ENCODE measurements at places on chromosomes 2 and 18.

GRCh38 chr2:175205523-175205922 lies 24.0 kb upstream of the ATP5MC3 start:
- DNase-seq, result no peak

DNA sequence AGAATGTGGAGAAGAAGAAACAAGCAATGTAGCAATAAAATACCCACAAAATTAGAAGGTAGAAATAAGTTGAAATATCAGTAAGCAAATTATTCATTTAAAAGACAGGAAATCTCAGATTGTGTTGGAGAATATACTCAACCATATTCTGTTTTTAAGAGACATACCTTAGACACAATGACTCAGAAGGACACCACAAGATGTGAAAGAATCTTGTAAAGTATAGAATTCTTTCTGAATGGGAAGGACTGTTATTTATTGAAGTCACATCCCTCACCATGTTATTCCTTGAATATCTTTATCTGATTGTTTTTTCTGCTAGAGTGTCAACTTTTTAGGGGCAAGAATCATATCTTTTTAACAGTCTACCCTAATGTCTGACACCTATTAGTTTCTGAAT lies 50.4 kb downstream of the CTAGE1 start:
- DNase-seq, result no peak

DNA sequence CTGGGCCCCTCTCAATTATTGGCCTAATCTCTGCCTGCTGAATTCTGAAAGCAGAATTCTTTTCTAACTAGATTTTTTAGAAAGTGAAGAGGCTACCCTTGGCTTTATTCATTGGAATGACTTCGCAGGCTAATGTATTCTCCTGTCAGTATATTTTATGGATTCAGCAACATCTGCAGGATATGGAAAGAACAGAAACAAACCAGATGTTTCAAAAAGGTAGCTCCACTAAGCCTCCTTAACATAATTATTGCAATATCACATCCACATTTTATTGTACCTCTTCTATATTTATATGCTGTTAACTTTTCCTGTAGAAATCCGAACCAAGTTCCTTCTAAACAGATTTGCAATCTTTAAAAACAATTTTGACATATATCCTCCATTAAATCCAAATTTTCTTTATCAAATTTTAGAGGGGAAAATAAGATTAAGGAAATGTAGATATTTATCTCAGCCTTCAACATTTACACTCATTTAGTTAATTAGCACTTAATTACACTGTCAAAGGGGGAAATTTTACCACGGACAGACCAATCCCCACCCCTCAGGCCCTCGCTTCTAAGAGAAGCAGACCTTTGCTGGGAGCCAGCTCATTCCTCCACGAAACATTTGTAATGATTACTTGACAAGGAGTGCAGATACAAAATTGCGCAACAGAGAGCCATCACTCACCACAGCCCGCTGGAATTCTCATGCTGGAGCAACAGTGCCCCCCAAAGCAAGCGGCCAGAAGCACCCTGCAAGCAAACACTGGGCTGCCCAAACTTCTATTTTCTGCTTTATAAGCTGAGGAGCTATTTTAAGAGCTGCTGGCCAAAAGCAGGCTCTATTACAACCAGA lies 253.4 kb downstream of the ETAA1 start:
- no peak for DNase-seq

DNA sequence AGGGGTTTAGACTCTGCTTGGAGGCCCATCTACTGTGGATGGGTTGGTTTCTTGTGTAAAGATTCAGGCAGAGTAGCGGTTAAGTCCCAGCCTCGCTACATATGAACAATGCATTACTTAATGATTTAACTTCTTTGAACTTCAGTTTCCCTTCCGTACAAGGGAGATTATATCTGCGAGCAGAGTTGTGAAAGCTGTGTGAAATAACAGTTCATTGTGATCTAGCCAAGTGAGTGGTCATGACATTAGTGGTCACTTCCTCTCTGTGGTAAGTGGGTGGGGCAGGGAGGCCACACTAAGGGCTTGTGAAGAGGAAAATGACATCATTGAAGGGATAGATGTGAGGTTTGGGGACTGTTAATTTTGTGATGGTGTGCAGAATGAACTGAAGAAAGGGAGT lies 14.1 kb upstream of the MEX3C start:
- no peak for DNase-seq

GRCh38 chr2:207772081-207772843 lies 2.6 kb upstream of the FZD5 start:
- DNase-seq, result no peak

DNA sequence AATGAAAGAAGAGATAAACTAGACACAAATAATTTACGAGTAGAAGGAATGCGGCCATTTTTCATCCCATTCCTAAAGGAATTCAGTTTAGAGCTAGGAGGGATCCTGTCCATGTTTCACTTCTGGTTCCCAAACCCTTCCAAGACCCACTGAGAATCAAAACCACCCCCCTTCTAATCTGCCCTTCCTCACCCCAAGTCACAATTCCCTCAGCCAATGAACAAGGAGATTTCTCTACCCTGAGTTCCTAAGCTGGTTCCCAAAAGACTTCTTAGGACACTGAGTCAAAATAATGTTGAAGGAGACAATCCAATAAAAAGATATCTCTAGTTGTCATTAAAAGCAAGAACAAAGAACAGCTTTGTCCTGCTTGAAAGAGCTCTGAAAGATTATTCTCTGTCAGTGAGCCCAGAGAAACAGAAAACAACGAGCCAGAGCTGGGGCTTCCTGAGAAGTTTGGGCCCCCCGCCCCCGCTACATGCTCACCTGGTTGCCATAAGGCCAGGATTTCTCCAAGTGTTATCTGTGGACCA lies 45.7 kb downstream of the STK39 start:
- DNase-seq, result no peak

GRCh38 chr2:40741532-40741931 lies 289.6 kb upstream of the SLC8A1 start:
- DNase-seq, result no peak

- peak; percentile 12 for DNase-seq
These were observed 140.5 kb downstream of the LRP2 start for GRCh38 chr2:169221745-169222369.

DNA sequence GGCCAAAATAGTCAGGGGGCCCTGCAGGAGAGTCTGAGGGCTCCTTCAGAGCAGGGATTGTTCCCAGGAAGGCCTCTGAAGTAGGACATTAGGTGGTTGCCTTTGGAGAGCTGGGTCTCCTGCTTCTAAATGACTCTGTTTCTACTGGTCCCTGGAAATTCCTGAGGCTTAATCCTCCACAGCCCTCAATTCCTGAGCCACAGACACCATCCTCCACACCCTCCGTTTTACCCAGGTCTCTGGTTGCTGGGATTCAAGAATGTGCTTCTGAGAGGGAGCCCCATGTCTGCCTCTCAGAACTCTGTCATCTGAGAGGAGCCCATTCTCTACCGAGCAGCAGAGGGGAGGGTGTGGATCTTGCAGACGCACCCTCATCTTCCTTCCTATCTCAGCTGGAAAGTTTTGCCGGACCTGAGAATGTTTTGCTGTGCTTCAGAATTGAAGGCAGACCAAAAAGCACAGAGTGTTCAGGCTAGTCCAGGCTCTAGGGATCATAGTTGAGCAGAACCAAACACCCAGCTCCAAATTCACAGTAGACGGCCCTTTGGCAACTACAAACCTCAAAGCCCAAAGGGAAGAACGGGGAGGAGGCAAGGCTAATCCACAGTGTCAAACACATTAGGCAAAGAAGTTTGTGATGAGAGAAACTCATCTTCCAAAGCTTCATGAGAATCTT lies 8.1 kb downstream of the VIT start:
- DNase-seq, result no peak

GRCh38 chr2:15965564-15966019 lies 25.2 kb downstream of the MYCN start:
- DNase-seq, result no peak

DNA sequence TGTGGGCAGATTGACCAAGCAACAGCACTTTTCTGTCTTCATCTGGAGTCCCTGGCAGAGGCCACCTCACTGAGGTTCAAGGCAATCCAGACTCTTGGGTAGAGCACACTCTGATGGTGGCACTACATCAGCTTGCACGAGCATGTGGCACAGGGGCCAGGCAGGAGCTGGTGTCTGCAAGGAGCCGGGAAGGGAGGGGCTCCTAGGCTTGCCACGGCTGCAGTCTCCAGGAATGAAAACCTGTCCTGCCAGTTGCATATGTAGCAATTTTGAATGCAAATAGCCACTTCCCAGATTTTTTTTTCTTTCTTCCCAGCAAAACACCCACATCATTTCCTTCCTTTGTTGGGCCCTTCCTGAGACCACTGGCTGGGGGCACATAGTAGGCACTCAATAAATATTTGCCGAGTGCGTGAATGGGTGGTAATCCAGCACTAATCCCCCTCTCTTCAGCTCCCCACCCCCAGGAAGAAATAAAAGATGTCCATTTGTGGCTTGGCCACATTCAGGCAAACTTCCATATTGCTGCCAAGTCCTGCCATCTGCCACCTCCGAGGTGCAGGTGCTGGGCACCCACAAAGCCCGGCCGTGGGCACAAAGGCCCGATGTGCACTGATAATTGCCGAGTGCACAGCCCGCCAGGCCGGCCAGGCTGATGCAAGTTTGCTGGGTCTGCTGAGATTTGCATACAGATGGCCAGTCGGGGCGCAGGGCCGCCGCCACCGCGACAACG lies 72.4 kb downstream of the MYCN start:
- DNase-seq, result peak; percentile 64

DNA sequence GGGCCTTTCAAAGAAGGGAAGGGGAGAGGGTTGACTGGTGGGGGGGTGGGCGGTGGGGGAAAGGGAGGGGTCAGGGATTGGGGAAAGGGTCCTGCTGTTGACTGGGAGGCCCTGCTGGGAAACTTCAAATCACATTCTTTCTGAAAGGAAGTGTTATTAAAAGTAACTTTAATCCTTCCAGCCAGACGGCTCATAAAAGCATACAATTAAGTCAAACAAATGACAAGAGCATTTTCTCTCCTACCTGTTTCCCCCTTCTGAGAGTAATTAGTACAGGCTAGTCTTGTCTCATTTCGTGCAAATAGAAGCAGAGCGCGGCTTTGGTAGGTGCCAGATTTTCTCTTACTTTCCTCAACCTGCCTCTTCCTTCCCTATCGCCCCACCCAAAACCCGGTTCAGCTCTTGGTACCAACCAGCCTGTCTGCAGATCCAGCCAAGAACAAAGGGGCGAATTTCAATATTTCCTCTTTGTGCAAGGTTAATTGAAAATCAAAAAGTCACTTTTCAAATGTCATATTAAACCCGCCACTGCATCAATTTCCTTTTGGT lies 2112.6 kb upstream of the PIK3C3 start:
- peak; percentile 59 for DNase-seq

- no peak for DNase-seq
These were observed 536 bp downstream of the ELP2 start for GRCh38 chr18:36130039-36130831.

- DNase-seq, result no peak
These were observed 44.9 kb upstream of the TAF4B start for GRCh38 chr18:26181343-26181826.

DNA sequence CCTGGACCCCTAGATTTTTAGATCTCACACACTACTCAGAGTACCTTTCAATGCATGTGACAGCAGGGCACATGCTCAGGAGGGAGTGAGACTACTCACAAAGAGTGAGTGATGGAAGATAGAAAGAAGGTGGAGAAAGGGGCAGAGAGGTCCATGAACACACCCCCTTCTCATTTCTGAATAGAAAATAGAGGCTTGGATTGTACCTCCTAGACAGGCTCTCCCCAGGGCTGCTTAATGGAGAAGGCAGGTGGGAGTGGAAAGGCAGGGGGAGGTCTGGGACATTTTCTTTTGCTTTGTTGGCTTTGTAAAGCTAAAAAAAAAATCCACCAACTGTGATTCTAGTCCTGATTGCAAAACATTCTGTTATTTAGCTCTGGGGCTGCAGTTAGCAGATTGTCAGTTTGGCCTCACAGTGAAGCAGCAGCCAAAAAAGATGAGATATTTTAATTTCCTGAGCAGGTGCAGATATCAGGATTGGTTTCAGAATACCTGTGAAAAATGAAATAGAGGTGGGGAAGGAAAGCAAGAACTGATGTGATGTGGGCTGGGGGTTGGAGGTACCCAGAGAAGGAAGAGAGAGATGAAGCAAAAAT lies 119.3 kb upstream of the GYPC start:
- DNase-seq, result no peak

DNA sequence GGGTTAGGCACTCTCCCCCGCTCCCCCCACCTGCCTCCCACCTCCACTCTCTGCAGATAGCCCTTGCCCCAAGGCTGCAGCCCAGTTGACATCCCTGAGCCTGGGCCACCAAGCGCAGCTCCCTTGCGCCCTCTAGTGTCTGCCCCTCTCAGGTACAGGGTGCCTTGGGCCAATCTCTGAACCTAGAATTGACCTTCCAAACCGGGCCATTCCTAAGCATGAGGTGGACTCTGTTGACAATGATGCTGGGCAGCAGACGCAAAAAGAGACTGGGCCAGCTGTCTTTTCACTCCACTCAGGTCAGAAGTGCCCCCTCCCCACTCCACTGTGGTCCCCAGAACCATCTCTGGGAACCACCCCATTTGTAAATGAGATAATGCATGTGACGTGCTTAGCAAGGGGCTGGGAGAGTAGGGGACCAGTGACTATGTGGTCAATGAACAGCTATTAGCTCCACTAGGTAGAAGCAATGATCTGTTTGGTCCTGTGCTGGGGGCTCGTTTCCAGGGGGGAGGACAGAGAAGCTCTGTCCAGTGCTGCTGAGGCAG lies 43.3 kb upstream of the PLB1 start:
- DNase-seq, result peak; percentile 69

Data from NCI-H1417 (cell line).